ENCODE measurements at places on chromosomes 4 and X.

- H3K27ac ChIP-seq = no peak overlapping the region
- peaks cover 2% of the 10 kb centered on the region for H3K36me3 ChIP-seq
- H3K4me3 ChIP-seq = no peak overlapping the region
- DNase-seq = no peak
Observed at GRCh38 chr4:5630762-5631161, 77.6 kb downstream of the EVC2 start.

DNA sequence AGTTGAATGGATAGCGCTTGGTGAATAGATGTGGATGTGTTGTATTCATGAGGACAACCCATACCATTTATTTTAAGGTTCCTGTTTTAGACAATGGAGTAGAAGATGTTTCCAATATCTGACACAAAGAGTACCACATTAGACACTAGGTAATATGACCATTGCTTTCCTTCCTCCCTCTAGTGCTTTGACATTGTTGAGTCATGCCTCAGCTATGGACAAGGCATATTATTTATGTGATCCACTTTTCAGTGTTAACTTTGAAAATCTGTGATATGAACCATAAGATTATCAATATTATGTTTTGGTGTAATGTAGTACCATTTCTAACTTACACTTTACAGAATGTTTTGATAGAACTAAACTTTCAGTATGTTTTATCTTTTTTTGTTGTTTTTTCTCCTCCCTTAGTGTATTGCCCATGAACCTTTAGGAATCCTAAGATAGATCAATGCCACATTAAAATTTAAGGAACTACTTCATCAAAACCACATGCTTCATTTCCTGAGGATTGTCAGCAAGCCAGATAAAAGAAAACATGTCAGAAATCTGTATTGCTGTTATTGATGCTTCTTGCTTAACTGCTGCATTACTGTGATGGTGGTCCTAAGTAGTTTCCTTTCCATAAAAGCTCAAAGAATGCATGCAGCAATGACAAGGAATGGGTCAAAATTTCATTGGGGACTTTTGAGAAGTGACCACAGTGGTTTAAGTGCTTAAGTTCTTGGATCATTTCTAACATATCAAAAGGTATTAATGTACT, 105.0 kb downstream of the PCDH7 start:
- H3K27ac ChIP-seq = no peak overlapping the region
- DNase-seq = peak; percentile 8
- H3K4me1 ChIP-seq = peaks cover 8% of the 10 kb centered on the region
- no peaks in the 10 kb centered on the region for H3K36me3 ChIP-seq
- no peaks in the 10 kb centered on the region for H3K27me3 ChIP-seq
- no peak overlapping the region for H3K4me3 ChIP-seq

- no peak overlapping the region for H3K27ac ChIP-seq
- no peak overlapping the region for H3K4me3 ChIP-seq
- H3K4me1 ChIP-seq = no peaks in the 10 kb centered on the region
- H3K27me3 ChIP-seq = no peaks in the 10 kb centered on the region
- no peaks in the 10 kb centered on the region for H3K36me3 ChIP-seq
- DNase-seq = no peak
Observed at GRCh38 chr4:6354119-6354518, 84.5 kb downstream of the WFS1 start.

DNA sequence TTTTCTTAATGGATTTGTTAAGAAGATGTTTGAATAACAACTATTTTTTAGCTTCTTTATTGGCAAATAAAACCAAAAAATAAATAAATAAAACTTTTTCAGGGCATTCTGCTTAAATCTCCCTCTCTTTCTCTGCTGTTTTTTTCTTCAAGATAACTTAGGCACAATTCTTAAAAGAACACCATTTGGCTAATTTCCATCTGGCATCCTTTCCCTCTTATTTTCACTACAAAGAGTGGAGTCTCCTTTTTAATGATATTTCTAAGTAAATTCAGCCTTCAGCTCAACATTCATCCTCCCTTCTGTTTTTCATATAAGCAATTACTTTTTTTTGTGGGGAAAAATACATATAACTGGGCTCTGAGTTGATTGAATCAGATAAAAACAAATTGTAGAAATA, 88.1 kb downstream of the PCDH7 start:
- no peaks in the 10 kb centered on the region for H3K4me1 ChIP-seq
- no peaks in the 10 kb centered on the region for H3K36me3 ChIP-seq
- H3K27me3 ChIP-seq = no peaks in the 10 kb centered on the region
- DNase-seq = no peak

- H3K4me1 ChIP-seq = no peaks in the 10 kb centered on the region
- peak; percentile 9 for DNase-seq
- H3K27me3 ChIP-seq = no peaks in the 10 kb centered on the region
- no peaks in the 10 kb centered on the region for H3K36me3 ChIP-seq
Observed at GRCh38 chrX:84046403-84046984, 141.5 kb downstream of the RPS6KA6 start.

DNA sequence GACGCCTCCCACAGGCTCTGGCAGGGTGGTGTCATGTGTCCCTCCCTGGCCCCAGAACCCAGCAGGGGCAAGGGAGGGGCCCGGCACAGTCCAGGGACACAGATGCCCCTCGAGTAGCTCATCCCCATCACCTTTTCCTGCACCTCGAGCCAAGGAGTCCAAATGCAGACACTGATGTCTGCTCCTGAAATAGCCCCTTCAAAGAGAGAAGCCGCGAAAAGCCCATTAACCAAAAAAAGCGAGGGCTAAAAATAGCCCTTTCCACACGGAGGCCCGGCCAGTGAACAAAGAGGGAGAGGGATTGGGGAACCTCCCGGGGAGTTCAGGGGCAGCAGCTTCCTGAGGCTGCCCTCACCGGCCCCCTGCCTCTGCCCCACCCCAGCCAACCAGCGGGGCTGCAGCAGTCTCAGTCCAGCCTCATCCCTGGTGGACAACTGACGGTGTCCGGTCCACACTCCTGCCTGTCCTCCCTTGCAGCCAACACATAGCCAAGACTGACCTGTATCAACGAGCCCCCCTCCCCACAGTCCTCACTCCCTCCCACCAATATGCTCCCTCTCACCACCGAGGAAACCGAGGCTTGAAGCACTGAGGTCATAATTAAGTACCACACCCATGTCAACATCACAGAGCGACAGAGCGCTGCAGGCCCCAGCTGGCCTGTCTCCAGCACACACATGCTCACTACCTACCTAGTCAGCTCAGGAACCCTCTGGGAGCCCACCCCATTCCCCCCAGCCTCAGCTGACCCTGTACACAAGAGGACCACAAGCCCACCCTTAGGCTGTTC, 23.9 kb downstream of the WDR1 start:
- peaks cover 76% of the 10 kb centered on the region for H3K4me1 ChIP-seq
- peak overlapping the region; percentile 53 for H3K27ac ChIP-seq
- H3K27me3 ChIP-seq = no peaks in the 10 kb centered on the region
- no peak overlapping the region for H3K4me3 ChIP-seq

DNA sequence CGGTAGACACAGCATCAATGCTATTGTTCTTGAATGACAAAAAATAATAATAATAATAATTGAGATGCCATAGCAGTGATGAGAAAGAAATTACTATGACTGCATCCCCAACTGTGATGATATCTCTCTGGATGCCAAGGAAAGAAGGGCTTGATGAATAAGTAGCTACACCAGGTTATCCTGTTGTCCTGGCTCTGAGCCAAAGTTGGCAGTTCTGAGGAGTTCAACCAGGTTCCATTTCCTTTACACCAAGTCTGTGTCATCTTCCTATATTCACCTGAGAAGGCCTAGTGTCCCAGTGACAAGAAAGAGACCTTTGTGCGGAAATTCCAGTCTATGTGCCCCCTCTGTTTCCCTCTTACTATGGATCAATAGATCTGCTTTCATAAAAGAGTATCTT, 3.4 kb upstream of the MAML3 start:
- H3K27ac ChIP-seq = no peak overlapping the region
- H3K4me1 ChIP-seq = peaks cover 2% of the 10 kb centered on the region
- no peak overlapping the region for H3K4me3 ChIP-seq
- no peaks in the 10 kb centered on the region for H3K27me3 ChIP-seq
- H3K36me3 ChIP-seq = no peaks in the 10 kb centered on the region
- DNase-seq = no peak

- H3K27me3 ChIP-seq = no peaks in the 10 kb centered on the region
- H3K4me3 ChIP-seq = no peak overlapping the region
- no peak for DNase-seq
- peaks cover 3% of the 10 kb centered on the region for H3K36me3 ChIP-seq
Observed at GRCh38 chr4:153297116-153297515, 47.4 kb upstream of the MND1 start.

DNA sequence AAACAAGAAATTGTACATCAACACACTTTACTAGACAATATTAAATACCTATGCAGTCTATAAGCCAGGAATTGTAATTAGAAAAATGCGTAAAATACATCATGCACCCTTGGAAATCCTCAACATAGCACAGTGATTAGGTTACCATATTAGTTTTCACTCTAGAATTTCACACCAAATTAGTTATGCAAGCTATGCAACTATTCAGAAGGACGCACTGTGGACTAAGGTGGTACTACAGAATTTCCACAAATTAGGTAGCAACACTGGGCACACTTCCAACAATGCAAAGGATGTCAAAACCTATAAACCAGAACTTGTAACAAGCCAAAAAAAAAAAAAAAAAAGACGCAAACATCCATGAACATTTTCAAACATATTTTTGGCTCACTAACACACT, 71.1 kb upstream of the ZCCHC13 start:
- no peak overlapping the region for H3K27ac ChIP-seq
- no peaks in the 10 kb centered on the region for H3K4me1 ChIP-seq
- DNase-seq = peak; percentile 33
- peaks cover 1% of the 10 kb centered on the region for H3K36me3 ChIP-seq
- no peak overlapping the region for H3K4me3 ChIP-seq

DNA sequence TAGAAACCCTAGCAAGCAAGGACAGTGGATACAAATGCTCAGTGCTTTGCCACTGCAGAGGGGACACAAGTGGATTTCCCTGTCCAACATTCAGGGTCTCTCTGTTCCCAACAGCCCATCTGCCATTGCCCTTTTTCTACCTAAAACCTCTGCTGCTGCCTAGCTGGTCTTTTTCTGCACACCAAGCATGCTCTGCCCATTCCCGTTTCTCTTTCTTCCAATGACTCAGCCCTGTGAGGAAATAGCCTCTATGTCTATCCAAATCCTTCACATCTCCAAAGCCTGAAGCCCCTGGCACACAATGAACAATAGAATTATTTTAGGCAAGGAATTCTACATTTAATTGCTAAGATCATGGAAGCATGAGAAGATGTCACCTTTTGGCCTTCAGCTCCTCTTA, 5.7 kb upstream of the AMELX start:
- no peak overlapping the region for H3K4me3 ChIP-seq
- no peak for DNase-seq
- no peaks in the 10 kb centered on the region for H3K4me1 ChIP-seq
- H3K36me3 ChIP-seq = no peaks in the 10 kb centered on the region

DNA sequence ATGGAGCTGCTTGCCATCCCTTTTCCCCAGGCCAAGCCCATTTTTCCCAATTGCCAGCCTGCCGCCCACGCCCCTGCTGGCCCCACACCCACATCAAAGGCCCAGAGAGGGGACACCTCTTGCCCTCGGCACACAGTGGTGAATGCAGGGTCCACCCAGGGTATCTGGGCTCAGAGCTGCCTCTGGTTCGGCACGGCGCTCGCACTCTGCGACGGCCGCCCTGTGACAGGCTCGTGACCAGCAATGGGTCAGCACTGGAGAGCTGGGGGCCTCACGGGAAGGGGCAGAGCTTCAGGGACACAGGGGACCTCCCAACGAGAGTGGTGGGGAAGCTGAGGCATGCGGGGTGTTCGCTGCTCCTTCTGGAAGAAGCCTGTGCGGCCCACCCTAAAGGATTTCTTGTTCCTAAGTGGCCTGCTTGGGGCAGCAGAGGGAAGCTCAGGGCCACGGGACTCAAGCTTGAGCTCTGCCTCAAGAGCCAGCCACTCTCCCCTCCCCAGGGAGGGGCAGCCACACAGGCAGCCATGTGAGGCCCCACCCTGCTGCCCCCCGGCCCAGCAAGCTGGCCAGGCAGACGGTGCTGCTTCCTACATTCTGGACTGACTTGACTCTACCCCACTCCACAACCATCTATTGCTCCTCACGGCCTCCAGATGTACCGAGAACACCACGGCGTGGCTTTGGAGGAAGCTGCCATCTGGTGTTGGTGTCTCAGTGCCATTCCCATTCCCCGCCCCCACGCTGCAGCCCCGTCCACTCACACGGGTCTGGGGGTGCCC, 73.7 kb downstream of the ABLIM2 start:
- no peaks in the 10 kb centered on the region for H3K27me3 ChIP-seq
- DNase-seq = no peak
- no peak overlapping the region for H3K27ac ChIP-seq
- peaks cover 8% of the 10 kb centered on the region for H3K4me1 ChIP-seq
- H3K36me3 ChIP-seq = no peaks in the 10 kb centered on the region
- H3K4me3 ChIP-seq = no peak overlapping the region

- H3K4me1 ChIP-seq = no peaks in the 10 kb centered on the region
- H3K27ac ChIP-seq = no peak overlapping the region
- H3K36me3 ChIP-seq = no peaks in the 10 kb centered on the region
- DNase-seq = no peak
Observed at GRCh38 chr4:58553679-58554078, 1443.5 kb upstream of the IGFBP7 start.

GRCh38 chrX:120302434-120302833, 8.8 kb downstream of the TMEM255A start:
- H3K27me3 ChIP-seq = peaks cover 9% of the 10 kb centered on the region
- H3K36me3 ChIP-seq = no peaks in the 10 kb centered on the region
- no peak overlapping the region for H3K4me3 ChIP-seq
- no peak overlapping the region for H3K27ac ChIP-seq
- H3K4me1 ChIP-seq = no peaks in the 10 kb centered on the region
- DNase-seq = no peak

- no peak overlapping the region for H3K27ac ChIP-seq
- H3K4me3 ChIP-seq = no peak overlapping the region
- no peak for DNase-seq
- H3K27me3 ChIP-seq = peaks cover 2% of the 10 kb centered on the region
- H3K36me3 ChIP-seq = no peaks in the 10 kb centered on the region
Observed at GRCh38 chr4:99861120-99861905, 32.9 kb downstream of the LAMTOR3 start.

DNA sequence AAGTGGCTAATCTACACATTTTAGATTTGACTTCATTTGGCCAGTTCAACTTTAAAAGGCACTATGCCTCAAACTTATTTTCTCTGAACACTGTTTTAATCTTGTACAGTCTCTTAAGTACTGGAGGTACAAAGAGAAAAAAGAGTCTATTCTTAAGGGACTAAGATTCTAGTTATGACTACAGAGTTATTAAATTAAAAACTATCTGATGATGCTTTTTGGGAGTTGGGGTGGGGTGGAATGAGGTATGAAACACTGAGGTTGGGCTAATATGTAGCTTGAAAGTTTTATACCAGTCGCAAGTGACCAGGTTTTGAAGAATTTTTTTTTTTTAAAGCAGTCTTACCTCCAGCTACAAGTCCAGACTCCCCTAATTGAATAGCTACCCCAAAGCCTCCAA, 17.7 kb upstream of the GPR34 start:
- H3K27ac ChIP-seq = no peak overlapping the region
- no peaks in the 10 kb centered on the region for H3K36me3 ChIP-seq
- H3K4me3 ChIP-seq = no peak overlapping the region
- H3K4me1 ChIP-seq = no peaks in the 10 kb centered on the region
